ENCODE measurements at places on chromosomes 6 and 20.

GRCh38 chr20:43398676-43399324 is 58.9 kb upstream of the SRSF6 start:
- no peak for DNase-seq

- no peak for DNase-seq
Measured at GRCh38 chr6:14858808-14859207, 387.1 kb upstream of the JARID2 start.

GRCh38 chr6:99811636-99812035 is 182.4 kb downstream of the MCHR2 start:
- DNase-seq: no peak

- DNase-seq: no peak
Measured at GRCh38 chr6:140401761-140402160, 1027.3 kb upstream of the CITED2 start.

- no peak for DNase-seq
Measured at GRCh38 chr6:170068496-170068895, 222.4 kb downstream of the DLL1 start.

- no peak for DNase-seq
Measured at GRCh38 chr6:70124882-70125545, 177.9 kb downstream of the COL9A1 start.

- DNase-seq: no peak
Measured at GRCh38 chr6:11434565-11435326, 102.8 kb upstream of the TMEM170B start.

DNA sequence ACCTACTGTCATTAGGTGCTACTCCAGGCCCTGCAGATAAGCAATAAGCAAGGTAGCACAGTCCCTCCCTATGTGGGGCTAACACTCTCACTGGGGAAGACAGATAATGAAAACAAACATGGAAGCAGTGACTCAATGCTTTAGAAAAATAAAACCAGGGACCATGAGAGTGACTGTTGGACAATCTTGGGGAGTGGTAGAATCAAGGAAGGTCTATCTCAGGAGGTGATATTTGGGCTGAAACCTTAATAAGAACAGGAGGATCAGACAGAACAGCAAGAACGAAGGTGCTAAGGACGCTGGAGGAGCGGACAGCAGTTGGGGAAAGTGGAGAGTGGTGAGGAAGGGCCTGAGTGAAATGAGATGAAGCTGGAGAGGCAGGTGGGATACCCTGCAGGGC is 58.2 kb downstream of the BANF2 start:
- no peak for DNase-seq

GRCh38 chr6:73180076-73180738 is 45.1 kb downstream of the KHDC1L start:
- DNase-seq: no peak

DNA sequence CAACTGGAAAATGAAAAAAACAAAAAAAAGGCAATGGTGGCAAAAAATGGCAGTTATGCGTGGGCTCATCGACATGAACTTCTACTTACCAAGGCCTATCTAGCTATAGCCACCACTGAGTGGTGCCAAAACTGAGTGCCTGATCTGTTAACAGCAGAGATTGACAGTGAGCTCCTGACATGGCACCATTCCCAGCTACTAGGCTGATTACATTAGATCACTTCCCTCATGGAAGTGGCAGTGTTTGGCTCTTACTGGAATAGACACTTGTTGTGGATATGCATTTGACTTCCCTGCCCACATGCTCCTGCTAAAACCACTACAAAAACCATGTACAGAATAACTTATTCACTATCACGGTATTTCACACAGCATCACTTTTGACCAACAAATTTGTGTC is 216.1 kb upstream of the SGK1 start:
- DNase-seq: no peak

- no peak for DNase-seq
Measured at GRCh38 chr6:146545581-146545980, 1.9 kb downstream of the RAB32 start.

DNA sequence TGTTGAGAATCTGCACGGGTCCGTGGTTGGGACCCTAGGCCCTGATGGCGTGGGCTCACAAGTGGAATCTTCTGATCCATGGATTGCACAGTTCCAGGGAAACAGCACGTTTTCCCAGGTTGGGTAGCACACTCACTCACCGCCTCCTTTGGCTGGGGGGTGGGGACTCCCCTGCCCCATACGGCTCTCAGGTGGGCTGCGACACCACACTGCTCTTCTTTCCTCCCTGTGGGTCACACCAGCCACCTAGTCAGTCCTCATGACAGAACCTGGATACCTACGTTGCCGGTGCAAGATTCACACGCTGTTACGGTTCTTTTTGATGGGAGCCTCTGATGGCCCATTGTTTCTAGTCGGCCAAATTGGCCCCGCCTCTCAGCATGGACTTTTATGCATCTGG is 312.0 kb downstream of the MMUT start:
- no peak for DNase-seq

DNA sequence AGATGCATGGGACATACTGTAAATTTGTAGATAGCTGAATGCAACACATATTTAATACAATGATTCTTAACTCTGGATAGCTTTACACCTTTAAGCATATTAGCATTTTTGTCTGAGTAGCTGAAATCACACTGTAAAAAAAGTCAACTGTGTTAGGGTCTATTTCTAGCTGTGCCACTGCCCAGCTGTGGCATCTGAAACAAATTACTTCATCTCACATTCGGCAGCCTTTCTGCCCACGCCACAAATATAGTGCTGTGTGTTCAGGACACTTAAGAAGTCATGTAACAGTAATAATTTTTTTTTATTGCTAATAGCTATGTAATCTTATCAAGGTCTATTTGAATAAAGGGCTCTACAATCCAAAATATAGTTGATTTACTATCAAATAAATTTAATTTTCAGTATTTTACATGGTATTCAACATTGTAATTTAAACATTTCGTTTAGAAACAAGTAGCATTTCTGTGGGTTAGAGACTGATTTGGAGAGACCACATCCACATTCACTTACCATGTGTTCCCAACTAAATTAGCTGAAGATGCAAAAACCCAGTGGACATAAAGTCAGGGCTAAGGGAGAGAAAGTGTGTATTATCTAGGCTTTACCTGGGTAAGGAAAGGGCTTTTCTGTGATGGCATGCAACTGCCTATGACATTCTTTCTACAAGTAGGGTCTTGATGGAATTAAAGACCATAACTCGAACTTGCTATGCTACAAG is 276.7 kb downstream of the PLCB1 start:
- DNase-seq: no peak

DNA sequence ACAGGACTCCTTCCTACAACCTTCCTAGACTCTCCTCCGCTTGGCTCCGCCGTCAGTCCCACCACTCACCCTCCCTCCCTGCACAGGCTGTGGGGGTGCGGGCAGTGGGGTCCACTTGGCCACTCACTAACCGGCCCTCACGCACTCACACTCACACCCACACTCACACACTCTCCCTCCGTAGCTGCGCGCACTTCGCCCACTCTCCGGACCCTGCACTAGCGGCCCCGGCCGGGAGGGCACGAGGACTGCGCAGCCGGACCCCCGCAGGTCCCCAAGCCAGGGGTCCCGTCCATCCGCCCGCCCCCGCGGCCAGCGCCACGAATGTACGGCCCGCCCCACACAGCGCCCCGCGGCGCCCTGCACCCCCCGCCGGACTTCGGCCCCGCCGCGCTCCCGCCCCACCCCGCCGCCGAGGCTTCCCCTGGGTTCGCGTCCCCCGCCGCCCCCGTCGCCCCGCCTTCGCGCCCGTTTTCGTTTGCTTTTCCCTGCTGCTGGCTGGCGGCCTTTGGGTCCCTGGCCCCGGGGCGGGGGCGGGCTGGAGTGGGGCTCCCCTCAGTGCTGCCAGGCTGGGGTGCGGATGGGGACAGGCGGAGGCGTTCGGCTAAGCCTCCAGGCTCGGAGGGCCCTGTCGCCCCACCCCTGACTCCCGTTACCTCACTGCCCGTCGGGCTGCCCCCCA is 23.0 kb upstream of the SLC22A7 start:
- DNase-seq: no peak

DNA sequence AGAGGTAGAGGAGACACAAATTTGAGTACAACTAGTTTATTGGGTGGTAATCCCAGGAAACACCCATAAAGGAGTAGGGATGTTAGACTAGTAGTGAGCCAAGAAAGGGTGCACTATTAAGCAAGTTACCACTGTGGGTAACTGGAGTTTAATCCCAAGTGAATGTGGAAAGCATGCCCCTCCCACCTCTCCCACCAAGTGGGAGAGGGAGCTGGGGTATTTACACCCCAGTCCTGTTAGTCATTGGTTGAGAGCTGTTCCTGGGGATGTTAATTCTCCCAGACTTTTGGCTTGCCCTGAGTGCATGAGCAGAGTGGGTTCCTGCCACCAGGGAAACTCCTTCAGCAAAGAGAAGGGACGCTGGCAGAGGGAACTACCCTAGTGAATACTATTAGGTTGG is 49.2 kb upstream of the ZFP64 start:
- DNase-seq: no peak

- no peak for DNase-seq
Measured at GRCh38 chr6:46453741-46454316, 37.4 kb downstream of the RCAN2 start.

- DNase-seq: no peak
Measured at GRCh38 chr6:156545931-156546330, 231.2 kb upstream of the ARID1B start.

DNA sequence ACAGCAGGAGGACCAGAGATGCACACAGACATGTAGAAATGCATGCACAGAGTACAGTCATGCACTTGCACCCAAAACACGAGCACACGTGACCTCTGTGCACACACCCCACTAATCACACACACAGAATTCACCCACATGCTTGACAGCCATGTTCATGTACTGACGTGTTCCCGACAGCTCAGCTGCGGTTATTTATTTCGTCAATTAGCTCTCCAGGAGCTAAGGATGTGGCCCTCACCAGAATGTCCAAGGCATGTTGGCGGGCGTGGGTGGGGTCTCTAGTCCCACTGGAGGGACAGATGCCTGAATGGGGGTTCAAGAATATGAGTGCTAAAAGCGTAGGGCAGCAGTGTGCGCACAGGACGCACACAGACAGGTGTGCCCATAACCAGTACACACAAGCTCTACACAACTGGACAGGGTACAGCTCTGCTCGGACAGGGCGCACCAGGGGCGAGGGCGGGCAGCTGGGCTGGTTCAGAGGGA is 571 bp upstream of the PRPF6 start:
- DNase-seq: no peak

DNA sequence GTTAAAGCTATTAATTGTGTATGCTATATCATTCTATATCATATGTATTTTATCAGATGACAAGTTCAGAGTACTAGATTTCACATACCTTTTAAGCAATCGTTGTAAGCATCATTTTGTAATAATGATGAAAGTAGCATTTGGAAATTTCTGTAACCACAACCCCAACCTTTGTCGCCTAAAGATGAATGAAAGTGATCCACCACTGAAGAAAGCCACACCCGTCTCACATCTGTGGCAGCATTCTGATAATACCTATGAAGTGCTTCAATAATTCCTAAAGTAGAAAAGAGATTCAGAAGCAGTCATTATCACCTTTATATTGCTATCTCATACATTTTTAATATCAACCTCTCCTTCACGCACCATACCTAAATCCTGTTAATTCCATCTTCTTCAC is 16.6 kb downstream of the ZUP1 start:
- no peak for DNase-seq

GRCh38 chr6:128808856-128809255 is 74.1 kb upstream of the LAMA2 start:
- DNase-seq: no peak

GRCh38 chr6:11050731-11051130 is 6.6 kb upstream of the ELOVL2 start:
- no peak for DNase-seq

DNA sequence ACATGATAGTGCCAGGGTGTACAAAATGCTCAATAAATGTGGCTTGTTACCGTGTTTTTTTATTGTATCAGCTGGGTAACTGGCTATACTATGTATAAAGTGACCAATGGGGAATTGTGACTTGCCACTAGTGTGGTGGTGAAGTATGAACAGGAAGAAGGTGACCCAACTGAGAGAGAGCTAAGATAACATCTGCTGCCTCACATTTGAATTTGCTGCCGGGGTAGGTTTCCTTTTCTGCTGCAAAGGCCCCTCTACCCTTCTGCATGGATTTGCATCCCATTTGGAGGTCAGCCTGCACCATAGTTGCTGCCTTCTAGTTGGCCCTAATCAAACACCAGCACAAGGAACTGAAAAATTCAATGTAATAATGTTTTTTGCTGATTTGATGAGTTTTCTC is 24.1 kb downstream of the IL17A start:
- no peak for DNase-seq

DNA sequence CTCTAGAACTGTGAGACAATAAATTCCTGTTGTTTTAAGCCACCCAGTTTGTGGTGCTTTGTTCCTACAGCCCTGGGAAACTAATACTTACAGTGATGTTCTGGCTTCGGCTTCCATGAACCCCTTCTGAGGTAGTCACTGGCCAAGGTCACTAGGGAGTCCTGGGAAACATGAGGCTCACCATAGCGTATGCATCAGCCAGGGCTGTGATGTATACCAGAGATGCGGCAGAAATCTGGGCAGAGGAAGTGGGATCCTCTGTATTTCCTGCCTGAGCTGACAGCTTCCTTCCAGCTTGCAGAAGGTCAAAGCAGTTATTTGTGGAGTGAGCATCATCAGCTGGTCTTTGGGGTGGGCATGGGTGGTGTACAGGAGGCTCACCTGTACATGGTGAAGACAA is 27.9 kb downstream of the KAT14 start:
- no peak for DNase-seq

- DNase-seq: no peak
Measured at GRCh38 chr20:57870597-57871236, 160.9 kb upstream of the PMEPA1 start.

GRCh38 chr6:159092631-159093030 is 47.8 kb upstream of the TAGAP start:
- no peak for DNase-seq

GRCh38 chr6:89368999-89369398 is 16.5 kb upstream of the UBE2J1 start:
- DNase-seq: no peak

DNA sequence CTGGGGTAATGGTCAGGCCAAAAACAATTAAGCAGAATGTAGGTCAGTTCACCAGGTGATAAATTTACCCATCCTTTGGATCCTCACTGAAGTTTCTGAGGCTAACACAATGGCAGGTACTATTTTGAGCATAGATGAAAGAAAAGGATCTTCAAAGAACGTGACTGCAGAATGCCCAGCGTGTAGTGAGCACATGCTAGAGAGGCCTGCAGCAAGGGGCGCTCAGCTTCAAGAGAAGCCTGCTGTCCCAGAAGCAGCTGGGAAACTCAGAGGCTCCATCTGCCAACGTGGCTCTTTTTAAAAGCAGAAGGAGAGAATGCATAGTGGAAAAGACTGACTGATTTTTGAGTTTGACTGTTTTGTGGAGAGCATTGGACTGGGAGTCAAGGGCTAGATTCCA is 57.4 kb downstream of the CD83 start:
- DNase-seq: no peak

GRCh38 chr6:152748843-152749242 is 1.8 kb upstream of the VIP start:
- peak; percentile 2 for DNase-seq

GRCh38 chr20:35502352-35502751 is 27.1 kb downstream of the C20orf173 start:
- no peak for DNase-seq

GRCh38 chr6:125301435-125302391 is at the start of gene HDDC2:
TSS of gene HDDC2 (minus strand) at chr6:125301967. CDS start at chr6:125301932, 35 bp downstream.
- peak; percentile 31 for DNase-seq

Data from bone marrow (tissue), 2 donors.